ENCODE measurements at places on chromosomes 6 and 20. TPM values are rescaled to one million over a fixed set of nuclear protein-coding genes. Genes with fewer than 3 reads are reported as not detected.
A peak's percentile ranks its signal among the peaks of the same experiment; 100 is the strongest.

Gene RNF39
- 0.06 TPM for total RNA-seq

Gene OPN5
- total RNA-seq, result not detected

Gene ZKSCAN3
- 3.4 TPM for total RNA-seq

Gene ADGRG6
- 12.7 TPM for total RNA-seq

- DNase-seq, result no peak
Observed at GRCh38 chr6:1579096-1579495, 30.6 kb upstream of the FOXC1 start.

DNA sequence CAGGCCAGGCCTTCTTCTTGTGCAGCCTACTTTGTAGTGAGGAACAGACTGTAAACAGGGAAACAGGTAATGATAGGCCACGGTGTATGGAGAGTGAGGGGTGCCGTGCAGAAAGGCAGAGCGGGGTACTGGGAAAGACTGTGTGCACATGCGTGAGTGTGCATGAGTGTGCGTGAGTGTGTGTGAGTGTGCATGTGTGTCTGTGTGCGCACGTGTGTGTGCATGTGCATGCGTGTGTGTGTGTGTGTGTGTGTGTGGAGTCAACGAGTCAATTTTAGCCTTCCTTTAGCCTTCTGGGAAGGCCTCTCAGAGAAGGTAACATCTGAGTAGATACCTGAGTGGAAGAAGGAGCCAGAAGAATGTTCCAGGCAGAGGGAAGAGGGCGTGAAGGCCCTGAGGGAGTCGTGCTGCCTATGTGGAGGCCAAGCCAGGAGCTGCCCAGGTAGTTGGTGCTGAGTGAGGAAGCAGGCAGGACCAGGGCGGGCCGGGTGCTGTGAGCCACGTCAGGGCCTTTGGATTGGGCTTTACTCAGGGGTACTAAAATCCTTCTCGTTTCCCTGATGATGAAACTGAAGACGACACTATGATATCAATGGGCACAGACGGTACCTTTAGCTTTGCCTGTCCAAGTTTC, 6.3 kb downstream of the APCDD1L start:
- DNase-seq, result no peak

- no peak for DNase-seq
Observed at GRCh38 chr6:118641042-118641441, 10.3 kb downstream of the CEP85L start.

- peak; percentile 48 for DNase-seq
Observed at GRCh38 chr6:31396422-31397152, 6.8 kb upstream of the MICA start.

DNA sequence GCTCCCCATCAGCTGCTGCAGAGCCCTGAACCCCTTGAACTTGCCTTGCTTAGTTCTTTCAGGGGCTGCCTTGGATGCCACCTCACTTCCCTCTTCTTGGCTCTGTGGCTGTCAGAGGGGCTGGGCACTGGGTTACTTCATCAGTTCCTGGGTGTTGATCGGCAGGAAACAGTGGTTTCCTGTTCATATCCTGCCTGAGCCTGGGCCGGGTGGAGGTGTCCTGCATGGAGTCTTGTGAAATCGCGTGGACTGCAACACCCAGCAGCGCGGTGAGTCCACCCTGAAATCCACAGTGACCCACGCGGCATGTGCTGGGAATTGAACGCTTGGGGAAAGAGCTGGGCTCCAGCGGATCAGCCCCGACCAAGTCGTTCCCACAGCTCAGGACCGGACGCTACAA, 97.5 kb downstream of the CDH26 start:
- DNase-seq, result peak; percentile 55

DNA sequence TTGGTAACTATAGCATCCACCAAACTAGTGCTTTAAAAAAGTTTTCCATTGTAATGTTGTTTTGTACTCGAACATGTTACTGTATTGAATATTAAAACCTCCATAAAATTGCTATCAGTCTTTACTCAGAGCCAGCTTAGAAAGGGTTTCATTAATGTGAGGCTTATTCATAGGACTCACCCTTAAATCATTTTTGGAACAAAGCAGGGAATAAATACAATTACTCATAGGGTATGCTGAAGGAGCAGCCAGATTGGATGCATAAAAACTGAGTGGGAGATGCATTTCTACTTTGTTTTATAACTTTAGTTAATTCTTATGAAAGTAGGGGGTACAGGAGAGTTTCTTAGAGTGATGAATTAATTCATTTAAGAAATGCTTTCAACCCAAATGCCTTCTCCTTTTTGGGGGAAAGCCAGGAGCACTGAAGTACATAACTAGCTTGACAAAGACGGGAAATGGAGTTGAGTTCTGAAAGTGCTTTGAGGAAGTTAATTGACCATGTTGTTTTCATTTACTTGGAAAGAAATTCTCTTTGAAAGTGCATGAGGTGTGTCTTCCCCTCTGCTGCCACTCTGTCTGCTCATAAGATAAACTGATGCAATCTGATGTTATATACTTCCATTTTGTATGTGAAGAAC, 90.3 kb downstream of the RNF144B start:
- DNase-seq, result no peak
